Posterior vena cava (tissue), 2 donors: ENCODE measurements at places on chromosomes 7 and 10. TPM values are rescaled to one million over a fixed set of nuclear protein-coding genes. Genes with fewer than 3 reads are reported as not detected.

DNA sequence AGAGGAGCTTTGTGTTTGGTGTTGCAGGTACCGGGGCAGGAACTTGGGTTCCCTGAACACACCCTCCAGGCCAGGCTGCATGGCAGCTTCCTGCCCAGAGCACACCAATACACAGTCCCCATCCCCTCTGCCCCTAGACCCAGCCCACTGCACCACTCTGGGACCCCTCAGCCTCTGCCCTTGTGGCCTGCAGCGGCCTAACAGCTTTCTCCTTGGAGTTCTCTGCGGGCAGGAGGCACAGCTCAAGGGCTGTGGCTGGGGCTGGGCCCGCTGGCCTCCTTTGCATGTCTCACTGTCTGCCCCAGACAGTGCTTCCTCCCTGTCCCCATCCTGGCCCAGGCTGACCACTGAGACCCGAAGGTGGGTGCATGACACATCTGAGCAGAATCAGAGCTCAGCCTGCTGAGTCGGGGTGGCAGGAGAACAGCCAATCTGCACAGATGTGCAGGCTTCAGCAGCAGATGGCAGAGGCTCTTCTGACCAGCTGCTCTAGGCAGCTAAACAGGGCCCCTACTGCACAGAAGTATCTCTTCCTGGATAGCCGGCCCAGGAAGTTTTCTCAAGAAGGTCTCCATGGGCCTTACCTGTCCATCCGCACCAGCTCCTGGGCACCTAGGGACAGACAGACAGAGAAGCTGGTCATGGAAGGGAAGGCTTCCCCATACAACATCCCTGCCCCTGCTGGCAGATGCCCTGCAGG is 20.8 kb downstream of the VSIR start:
- no peak for DNase-seq

- no peak for DNase-seq
Observed at GRCh38 chr10:87589645-87590051, 70.0 kb upstream of the PAPSS2 start.

DNA sequence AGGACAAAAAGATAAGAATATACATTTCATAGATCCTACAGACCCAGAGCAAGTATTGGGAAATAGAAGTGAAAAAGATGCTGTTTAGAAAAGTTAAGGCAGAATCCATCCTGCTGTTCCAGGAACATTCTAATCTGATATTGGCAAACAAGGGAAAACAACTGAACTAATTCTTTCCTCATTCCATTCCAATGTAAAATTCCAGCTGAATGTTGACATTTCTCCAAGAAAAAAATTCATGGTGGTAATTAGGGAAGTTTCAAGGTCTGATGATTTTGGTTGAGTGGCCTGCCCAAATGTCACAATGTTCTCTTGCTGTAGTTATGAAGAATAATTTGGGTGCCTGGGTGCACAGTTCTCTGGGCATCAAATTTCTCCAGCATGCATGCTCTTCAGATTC is 15.2 kb downstream of the PIP start:
- DNase-seq = no peak

DNA sequence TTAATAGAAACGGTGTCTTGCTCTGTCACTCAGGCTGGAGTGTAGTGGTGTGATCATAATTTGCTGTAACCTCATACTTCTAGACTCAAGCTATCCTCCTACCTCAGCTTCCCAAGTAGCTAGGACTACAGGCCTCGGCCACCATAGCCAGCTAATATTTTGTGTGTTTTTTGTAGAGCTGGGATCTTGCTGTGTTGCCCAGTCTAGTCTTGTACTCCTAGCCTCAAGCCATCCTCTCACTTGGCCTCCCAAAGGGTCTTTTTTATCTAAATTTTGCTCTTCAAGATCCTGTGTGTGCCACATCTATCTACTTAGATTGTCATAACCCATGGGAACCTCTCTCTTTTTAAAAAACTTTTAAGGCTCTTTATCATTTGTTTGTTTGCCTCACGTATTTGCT is 50.5 kb downstream of the ANKIB1 start:
- no peak for DNase-seq

GRCh38 chr7:105874055-105874454 is 2.3 kb downstream of the ATXN7L1 start:
- no peak for DNase-seq

- peak; percentile 81 for DNase-seq
Observed at GRCh38 chr10:58570307-58570723, 57.6 kb downstream of the BICC1 start.

DNA sequence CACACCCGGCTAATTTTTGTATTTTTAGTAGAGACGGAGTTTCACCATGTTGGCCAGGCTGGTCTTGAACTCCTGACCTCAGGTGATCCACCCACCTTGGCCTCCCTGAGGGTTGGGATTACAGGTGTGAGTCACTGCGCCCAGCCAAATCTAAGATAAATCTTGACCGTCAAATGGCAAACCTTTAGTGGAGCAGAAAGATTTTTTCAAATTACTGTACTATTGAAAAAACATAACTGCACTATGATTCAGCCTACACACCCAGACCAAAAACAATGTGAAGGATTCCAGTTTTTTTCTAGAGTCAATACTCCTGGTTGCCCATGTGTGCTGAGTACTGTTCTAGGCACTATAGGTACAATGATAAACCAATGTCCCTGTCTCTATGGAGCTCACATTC is 33.9 kb upstream of the SVIL start:
- no peak for DNase-seq

DNA sequence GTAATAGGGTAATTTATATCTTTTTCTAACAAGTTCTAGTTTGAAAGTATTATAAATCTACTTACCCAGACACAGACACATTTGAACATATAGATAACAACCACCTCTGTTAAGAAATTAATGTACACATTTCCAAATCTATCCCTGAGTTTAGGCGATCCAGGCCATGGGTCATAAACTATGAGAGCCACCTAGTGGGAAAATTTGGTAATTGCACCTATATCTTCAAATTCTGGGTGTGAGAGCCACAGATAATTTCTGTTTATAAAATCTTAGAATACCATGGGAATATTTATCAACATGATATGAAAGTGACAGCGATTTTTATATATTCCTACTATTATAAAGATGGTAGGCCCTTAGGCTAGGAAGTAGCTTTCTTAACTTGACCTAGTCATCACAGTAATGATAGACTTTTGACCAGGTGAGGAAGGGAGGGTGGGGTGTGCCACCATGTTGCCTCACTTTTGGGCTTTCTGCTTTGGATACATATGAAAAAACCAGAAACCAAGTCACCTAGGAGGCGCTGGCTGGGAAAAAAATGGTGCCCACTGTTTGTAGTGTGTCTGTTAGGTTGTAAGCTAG is 8.0 kb upstream of the EPHA1 start:
- DNase-seq = no peak

- DNase-seq = peak; percentile 81
Observed at GRCh38 chr10:22437620-22438588, 92.6 kb downstream of the SPAG6 start.

GRCh38 chr7:84675633-84676034 is 481.0 kb upstream of the SEMA3A start:
- no peak for DNase-seq

DNA sequence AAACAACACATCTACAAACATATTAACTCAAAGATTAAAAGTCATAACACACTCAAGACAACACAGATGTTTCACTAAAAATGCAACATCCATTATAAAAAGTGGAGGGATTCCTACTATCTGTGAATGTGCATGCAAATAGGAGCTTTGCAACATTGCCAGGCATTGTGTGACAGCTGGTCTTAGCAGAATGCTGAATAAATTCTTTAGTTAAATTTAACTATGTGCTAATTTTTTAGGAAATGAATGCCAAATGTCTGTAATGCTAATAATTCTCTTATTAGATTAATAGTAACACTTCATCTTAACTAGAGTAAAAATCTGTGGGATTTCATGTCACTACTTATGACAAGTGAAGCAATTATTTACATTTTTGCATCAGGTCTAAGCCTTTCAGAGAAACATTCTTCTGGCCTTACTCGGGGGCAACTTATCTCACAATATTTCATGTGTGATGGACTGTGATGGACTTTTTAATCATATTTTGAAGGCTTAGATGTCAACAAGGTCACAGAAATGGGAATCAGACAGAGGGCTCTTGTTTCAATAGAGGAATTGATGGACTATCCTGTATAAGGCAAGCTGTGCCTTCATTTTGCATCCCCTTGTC is 524.6 kb upstream of the KCND2 start:
- DNase-seq = no peak

GRCh38 chr7:140518370-140519006 is 39.2 kb upstream of the MKRN1 start:
- no peak for DNase-seq

- DNase-seq = peak; percentile 90
Observed at GRCh38 chr10:14397066-14397465, 66.3 kb upstream of the FRMD4A start.

- DNase-seq = peak; percentile 54
Observed at GRCh38 chr10:43233601-43234430, 33.0 kb downstream of the RASGEF1A start.

- no peak for DNase-seq
Observed at GRCh38 chr7:16412274-16413254, 8.8 kb downstream of the CRPPA start.

DNA sequence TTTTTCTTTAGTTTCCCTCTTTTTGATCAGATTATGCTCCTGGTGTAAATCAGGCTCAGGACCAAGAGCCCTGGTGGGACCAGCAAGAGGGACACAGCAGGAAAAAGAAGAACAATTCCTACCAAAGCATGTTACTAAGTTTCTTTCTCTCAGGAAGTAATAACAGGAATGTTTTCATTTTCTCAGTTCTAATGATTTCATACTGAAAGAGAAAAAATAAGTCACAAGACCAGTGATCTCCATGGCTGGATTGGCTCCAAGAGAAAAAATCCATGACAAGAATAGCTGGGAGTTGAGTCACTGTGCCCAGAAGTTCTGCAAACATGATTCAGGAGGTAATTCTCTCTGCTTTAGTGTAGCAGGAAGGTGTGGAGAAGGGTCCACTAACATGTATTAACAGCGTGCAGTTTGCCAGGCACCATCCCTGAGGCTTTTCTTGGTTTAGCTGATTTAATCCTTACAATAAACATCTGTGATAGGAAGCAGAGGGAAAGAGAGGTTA is 23.8 kb upstream of the IFIT2 start:
- no peak for DNase-seq

GRCh38 chr10:128373071-128373749 is 247.0 kb upstream of the MKI67 start:
- DNase-seq = no peak

DNA sequence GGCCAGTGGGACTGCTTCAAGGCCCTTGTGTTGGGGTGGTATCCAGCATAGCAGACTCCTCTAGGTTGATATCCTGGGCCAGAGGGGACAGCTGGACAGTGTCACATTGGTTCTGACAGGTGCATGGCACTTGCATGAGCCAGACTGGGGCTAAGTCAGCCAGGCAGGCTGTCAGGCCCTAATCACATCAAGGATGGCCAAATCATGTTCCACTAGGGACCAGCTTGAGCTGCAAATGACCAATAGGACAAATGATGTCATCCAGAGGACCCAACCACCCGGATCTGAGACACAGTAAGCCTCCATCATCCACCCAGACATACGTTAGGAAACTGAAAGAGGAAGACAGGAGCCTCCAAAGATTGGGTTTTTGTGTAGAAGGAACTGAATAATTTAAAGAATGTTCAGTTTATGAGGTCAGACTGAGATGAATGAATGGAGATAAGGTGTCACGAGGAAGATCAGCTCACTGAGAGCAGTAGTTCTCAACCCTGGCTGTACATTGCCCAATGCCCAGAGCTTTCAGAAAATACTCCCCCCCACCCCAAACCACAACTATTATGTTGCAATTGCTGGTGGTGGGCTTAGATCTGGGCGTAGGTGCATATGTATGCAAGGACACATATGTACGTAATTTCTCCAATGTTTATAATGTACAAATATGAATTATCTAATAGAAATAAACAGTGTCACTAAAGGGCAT is 75.2 kb upstream of the INHBA start:
- DNase-seq = no peak

- no peak for DNase-seq
Observed at GRCh38 chr7:42232275-42232674, 4.7 kb downstream of the GLI3 start.

Gene NRCAM
- 1.7 TPM for total RNA-seq

Gene ABCA13
- total RNA-seq = 0.10 TPM

Gene ANXA8
- not detected for total RNA-seq

Gene PUS7
- 7.2 TPM for total RNA-seq

Gene TRPV6
- not detected for total RNA-seq

Gene ABCB4
- 3.7 TPM for total RNA-seq

Gene HGF
- 16.8 TPM for total RNA-seq

Gene MYL10
- total RNA-seq = not detected

Gene OR6V1
- not detected for total RNA-seq
